ENCODE measurements at places on chromosomes 2 and 18.

GRCh38 chr2:215607766-215608165, 171.9 kb upstream of the FN1 start:
- DNase-seq, result no peak

DNA sequence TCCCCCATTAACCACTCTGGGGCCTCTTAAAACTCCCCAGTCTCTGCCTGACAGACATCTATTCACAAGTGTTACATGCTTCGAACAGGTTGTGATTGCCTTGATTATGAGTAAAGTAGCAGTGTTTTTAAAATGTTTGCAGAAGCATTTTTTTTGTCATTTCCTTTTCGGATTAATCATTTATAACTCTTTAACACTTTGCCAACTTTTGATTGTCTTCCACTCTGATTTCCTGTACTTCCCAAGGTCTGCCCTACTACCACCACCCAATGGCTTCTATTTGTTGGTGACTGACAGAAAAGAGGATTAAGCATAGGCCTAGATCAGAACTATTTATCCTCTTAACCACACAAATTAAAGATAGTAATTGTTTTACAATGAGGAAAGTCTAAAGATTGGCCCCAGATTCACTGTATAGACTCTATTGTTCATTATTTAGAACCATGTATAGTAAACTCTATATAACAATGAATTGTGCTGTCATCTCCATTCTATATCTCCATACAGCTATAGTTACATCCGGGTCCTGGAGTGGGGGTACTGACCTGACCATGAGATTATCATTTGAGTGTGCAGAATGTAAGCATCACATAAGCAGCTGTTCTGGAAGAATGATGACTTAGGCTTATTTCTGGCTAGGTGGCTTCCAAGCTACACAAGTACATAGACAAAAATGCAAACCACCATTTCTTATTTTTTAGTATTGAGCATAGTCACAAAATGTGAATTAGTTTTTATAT, 110.3 kb upstream of the RBMS1 start:
- no peak for DNase-seq

DNA sequence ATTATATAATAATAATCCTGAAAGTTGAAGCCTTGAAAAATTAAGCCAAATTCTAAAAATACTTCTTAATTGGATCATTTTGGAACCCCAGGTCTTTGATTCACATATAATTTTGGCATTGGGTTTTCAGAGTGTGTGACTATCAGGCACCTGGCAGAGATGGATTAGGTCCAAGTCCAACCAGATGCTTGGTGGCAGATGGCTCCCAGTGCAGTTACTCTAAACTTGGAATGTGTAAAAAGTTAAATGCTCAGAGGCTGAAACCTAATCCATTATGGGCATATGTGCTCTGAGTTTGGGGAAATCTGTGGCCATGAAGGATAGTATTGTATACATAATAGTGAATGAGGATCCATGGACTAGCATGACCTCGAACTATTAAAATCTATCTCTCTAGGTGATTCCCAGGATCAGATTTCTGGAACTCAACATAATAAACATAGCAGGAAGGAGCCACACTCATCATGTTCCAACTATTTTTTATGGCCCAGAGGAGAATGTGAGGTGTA, 333.0 kb downstream of the RPRM start:
- DNase-seq, result no peak

DNA sequence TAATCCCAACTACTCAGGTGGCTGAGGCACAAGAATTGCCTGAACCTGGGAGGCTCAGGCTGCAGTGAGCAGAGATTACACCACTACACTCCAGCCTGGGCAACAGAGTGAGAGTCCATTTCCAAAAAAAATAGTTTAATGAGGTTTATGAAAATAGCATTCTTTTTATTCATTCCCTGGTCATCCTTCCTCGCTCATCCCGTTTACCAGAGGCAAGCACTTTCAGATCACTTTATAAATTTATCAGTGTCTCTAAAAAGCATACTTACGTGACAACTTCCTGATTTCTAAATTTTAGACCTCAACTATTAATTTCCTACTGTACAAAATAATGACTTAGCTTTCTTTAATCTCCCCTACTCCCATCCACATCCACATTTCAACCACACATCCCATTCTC, 864.8 kb downstream of the EPHA4 start:
- DNase-seq, result no peak

GRCh38 chr2:40147360-40147759, 304.5 kb downstream of the SLC8A1 start:
- no peak for DNase-seq

DNA sequence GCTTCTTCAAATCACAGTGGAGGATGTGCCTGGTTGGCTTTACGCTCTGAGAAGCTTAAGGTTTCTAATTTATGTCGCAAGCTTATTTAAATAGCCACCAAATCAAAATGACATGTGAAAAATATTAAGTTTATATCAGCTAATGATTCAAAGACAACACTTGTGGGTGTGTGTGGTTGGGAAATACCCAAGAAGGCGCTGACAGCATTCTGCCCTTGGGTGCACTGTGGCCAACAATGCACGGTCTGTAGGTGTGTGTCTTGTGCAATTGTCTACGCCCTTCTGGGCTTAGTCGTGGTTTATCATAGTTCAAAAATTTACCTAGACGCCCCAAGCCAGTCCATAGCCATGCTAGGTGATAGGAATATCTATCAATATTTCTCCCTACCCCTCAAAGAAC, 60.9 kb downstream of the KCTD1 start:
- no peak for DNase-seq

- DNase-seq, result no peak
These were observed 9.3 kb upstream of the ESPNL start for GRCh38 chr2:238090887-238091286.

GRCh38 chr2:66683599-66683998, 248.7 kb downstream of the MEIS1 start:
- DNase-seq, result peak; percentile 26

GRCh38 chr2:187799601-187800000, 245.4 kb upstream of the TFPI start:
- no peak for DNase-seq

DNA sequence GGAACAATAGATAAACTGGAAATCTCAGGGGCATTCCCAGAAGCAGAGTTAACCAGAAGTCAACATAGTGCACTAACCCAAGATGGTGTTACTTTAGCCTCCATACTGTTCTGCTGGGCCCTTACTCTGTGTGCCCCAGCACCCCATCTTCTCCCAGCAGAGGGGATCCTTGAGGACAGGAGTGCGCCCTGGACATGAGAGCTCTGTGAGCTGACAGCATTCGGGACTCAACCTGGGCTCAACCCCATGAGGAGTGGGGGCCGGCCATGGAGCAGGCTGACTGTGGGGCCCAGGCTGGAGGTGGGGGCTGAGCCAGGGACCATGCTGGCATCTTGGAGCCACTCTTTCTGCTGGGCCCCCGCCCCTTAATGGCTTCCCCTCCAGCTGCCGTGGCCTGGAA, 156.3 kb upstream of the HS6ST1 start:
- DNase-seq, result peak; percentile 8

DNA sequence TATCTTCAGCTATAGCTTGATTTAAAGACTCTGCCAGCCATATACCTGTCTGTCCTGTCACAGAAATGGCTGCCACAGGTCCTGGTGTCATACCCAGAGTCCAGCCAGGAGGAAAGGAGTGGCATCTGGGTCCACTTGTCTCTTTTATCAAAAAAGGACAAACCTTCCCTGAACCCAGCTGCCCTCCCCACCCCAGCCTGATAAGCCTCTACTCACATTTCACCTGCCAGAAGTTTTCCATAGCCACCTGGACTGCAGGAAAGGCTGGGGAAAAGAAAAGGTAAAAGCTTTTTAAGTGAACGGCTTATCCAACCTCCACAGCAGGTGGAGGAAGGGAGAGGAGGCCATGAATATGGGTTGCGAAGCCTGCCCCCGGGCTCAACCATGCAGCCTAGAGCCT, 32.8 kb downstream of the TMEM163 start:
- no peak for DNase-seq

DNA sequence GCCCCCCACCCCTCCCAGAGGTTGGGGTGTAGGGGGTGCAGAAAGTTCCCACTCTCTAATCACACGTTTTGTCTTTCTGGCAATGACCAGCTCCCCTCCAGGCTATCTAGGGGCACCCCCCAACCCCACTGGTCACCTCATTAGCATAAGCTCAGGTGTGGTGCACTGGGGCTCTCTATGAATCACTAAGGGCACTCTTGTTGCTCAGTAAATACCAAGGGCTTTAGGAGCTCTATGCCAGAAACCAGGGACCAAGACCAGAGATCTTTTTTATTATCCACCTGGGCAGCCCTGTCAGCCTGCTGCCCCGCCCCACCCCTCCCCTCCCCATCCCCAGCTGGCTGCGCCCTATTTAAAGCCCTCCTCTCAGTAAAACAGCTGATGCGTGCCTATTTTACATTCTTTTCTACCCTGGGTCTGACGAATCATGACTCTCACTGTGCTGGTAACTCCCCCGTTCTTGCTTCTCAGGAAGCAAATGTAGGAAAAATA, 24.3 kb downstream of the NCK2 start:
- no peak for DNase-seq

DNA sequence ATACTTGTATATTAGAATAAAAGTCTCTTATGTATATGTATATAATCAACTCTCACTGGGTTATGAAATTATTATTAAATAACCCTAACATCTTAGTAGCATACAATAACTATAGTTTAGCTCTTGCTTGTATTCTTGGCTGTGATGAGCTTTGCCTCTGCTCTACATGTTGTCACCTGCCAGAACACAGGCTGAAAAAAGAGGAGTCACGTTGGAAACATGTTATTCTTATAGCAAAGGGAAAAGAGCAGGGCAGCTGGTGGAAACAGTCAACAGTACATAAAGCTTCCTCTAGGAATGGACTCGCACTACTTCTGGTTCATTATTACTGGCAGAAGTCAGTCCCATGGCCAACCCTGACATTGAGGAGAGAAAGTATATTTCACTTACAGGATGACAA, 362.0 kb upstream of the KYNU start:
- no peak for DNase-seq

DNA sequence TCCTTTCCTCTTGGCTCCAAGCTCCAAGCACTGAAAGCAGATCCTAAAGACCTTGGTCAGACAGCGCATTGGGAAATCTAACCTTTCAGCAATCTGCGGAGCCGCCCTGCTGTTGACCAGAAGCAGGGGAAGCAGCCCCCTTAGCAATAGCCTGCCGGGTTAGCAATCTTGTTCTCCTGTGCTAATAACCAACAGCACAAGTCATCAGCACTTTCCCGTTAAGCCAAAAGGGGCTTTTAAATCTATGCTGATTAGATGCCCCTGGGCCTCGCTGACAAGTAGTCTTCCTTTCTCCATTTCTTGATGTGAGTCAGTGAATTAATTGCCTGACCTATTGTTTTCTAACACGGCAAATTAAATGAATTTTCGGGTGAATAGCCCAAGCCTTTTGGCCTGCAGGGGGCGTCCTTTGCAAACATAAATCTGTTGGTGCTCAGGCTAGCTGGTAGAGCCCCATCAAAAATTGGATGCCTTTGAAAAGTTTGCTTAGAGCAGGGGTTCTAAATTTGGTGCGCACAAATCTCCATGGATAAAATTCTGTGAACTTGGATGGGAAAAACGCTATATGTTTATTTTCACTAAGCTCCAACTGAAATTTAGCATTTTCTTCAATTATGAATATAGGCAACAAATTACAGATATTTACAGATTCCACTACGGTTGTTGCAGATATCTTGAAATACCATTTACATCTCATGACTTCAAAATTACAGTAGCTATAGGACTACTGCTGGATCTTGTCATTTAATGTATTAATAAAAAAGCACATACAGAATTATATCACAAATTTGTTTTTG, 24.6 kb downstream of the MAIP1 start:
- peak; percentile 90 for DNase-seq

GRCh38 chr2:29057006-29057405, 17.3 kb downstream of the PCARE start:
- DNase-seq, result no peak

DNA sequence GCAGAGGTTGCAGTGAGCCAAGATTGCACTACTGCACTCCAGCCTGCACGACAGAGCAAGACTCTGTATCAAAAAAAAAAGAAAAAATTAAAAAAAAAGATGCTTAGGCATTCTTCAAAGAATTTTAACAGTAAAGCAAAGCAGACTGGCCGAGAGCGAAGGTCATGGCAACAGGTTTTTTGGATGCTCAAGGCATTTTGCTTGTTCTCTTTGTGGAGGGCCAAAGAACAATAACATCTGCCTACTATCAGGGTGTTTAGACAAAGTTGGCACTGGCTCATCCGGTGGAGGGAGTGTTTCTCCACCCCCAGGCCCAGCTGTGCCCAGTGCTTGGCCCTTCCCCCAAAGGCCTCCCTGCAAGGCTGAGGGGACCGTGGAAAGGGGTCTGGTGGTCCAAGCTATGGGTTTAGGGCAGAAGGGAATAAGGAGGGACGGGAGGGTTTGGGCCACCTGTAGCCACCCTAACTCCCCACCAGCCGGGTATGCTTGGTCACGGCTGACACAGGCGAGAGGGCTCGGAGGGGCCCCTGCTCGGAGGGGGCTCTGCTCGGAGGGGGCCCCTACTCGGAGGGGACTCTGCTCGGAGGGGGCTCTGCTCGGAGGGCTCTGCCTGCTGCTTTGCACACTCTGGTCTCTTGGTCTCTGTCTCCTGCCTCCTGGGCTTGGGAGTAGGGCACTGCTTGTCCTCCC, 26.7 kb upstream of the ALLC start:
- no peak for DNase-seq

GRCh38 chr2:236947294-236947693, 138.4 kb upstream of the COPS8 start:
- no peak for DNase-seq

GRCh38 chr2:145849466-145849865, 1329.5 kb upstream of the ZEB2 start:
- no peak for DNase-seq

DNA sequence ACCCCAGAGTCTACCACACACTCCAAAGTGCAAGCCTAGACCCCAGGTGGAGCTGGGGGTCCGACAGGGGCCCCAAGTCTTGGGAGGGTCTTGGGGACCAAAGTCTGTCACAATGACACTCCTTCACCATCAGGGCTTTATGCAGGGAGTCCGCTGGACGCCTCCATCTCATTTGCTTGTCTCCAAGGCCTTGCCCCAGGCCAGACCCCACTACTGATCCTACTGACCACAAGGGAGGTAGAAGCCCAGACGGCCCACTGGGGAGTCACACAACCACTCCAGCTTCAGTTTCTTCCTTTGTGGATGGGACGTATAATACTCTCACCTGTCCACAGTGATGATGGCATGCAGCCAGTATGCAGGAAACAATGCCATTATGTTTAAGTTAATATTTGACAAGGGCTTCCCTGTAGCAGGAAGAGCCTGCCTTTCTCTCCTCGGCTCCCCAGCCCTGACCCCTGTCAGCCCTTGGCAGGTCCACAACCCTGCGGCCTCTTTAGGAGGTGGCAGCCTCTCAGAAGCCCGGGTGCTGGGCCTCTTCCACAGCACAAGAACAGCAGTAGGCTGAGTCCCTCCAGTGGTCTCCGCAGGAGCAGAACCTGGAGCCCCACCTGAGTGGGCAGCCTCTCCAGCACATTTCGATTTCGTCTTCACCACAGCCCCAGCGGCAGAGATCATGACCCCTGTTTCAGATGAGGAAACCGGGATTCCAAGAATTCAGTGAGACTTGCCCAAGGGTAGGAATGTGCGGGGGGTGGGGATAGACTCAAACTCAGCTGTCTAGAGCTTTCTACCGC, 6.5 kb downstream of the BIN1 start:
- peak; percentile 88 for DNase-seq

Data from colonic mucosa (tissue), 4 donors.